Heart left ventricle (tissue), 16 donors: ENCODE measurements at places on chromosomes 6 and 20. TPM values are rescaled to one million over a fixed set of nuclear protein-coding genes. Genes with fewer than 3 reads are reported as not detected.

DNA sequence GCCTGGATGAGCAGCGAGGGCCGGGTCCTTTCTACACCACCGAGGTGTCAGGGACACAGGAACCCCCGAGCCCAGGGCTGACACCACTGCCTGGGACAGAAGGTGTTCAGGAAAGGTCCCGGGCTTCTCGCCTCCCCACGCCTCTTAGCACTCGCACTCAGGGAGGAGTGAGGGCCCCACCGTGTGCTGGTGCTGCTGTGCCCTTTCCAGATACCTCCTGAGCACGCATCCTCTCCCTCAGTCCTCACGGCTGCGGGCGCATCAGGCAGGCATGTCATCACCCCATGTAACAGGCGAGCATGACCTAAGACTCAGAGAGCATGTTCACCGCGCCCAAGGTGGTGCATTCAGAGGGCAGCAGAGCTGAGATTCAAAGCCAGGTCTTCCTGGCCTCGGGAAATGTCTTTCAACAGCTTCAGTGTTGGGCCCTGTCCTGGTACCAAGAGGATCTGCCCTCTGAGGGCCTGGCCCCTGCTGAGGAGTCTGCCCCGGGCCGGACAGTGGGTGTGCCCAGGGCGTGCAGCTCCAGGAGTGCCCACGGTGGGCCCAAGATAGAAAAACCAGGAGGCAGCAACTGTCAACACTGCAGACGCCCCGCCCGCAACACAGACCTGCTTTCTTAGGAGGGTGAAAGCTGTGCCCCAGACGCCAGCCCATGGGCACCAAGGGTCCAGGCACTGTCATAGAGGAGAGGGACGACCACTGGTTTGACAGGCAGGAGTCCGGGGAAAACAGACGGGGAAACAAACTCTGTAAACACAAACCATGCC is 29.2 kb downstream of the TGM2 start:
- H3K27ac ChIP-seq = peak overlapping the region; percentile 60
- no peak for DNase-seq
- no peak overlapping the region for H3K4me3 ChIP-seq
- H3K27me3 ChIP-seq = no peaks in the 10 kb centered on the region
- H3K36me3 ChIP-seq = peaks cover 41% of the 10 kb centered on the region
- peaks cover 36% of the 10 kb centered on the region for H3K4me1 ChIP-seq

DNA sequence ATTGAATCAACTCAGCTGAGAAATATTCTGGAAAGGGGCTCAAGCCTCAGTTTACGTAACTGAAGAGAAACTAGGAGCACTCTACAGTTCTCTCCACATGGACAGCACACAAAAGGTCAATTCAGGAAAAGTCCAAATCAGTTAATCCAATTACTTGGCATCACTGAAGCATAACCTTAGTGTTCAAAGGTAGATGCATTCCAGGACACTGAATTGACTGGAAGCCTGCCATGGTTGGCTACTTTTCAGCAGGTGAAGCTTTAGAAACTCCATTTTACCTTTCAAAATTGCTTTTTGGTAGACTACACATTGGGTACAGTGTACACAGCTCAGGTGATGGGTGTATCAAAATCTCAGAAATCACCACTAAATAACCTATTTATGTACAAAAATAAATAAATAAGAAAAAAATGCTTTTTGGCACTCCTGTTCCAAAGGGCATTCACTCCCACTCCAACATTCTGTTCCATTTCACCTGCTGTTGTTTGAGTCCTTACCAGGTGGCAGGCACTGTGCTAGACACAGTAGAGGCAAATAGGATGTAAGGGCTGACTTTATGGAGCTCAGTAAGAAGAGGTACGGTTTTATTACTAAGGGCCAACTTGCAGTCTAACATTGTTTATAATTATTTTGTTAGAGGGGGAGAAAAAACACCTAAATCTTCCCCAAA is 153.4 kb downstream of the FAXC start:
- H3K27me3 ChIP-seq = no peaks in the 10 kb centered on the region
- H3K27ac ChIP-seq = no peak overlapping the region
- no peak for DNase-seq
- H3K4me3 ChIP-seq = no peak overlapping the region

ELOVL2 gene
- 1.7 TPM for total RNA-seq

SLC2A10 gene
- 2.8 TPM for total RNA-seq

MAS1 gene
- total RNA-seq = not detected

UBE2J1 gene
- total RNA-seq = 9.8 TPM
